ENCODE measurements at places on chromosomes 16 and 17.

- no peaks in the 10 kb centered on the region for H3K36me3 ChIP-seq
- H3K4me1 ChIP-seq = peaks cover 3% of the 10 kb centered on the region
- no peak for DNase-seq
- no peaks in the 10 kb centered on the region for H3K27me3 ChIP-seq
Measured at GRCh38 chr17:77128896-77129567, 11.7 kb upstream of the SEC14L1 start.

GRCh38 chr16:4866586-4866985 is 19.3 kb downstream of the UBN1 start:
- no peak for DNase-seq
- no peak overlapping the region for H3K4me3 ChIP-seq
- H3K36me3 ChIP-seq = peaks cover 40% of the 10 kb centered on the region
- no peak overlapping the region for H3K27ac ChIP-seq
- no peaks in the 10 kb centered on the region for H3K4me1 ChIP-seq
- no peaks in the 10 kb centered on the region for H3K27me3 ChIP-seq

DNA sequence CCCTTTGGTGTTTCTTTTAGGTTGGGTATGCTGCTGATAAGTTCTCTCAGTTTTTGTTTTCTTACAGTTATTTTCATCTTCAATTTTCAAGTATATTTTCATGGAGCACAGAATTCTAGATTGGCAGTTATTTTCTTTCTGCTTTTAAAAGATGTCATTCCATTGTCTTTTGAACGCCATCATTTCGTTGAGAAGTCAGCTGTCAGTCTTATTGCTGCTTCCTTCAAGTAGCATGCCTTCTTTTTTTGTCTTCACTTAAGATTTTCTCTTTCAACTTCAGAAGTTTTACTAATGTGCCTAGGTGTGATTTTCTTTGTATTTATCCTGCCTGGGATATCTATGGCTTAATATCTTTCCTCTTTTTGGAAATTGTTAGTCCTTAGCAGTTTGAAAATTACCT is 262.2 kb upstream of the PMFBP1 start:
- H3K27me3 ChIP-seq = no peaks in the 10 kb centered on the region
- DNase-seq = no peak
- H3K4me3 ChIP-seq = no peak overlapping the region
- no peak overlapping the region for H3K27ac ChIP-seq
- peaks cover 31% of the 10 kb centered on the region for H3K36me3 ChIP-seq

DNA sequence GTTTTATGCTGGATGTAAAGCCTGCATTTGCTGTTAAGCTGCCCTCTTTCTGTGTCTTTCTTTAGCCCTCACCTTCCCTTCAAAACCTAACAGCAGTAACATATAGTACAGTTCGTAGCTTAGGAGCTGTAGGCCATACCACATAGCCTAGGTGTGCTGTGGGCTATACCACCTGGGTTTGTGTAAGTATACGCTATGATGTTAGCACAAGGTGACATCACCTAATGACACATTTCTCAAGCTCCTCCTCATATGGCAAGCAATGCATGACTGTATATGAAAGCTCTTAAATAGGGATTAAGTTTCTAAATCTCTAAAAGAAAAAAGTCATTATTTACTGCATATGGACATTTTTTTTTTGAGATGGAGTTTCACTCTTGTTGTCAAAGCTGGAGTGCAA is 57.8 kb upstream of the TMEM97 start:
- peaks cover 38% of the 10 kb centered on the region for H3K36me3 ChIP-seq
- no peaks in the 10 kb centered on the region for H3K4me1 ChIP-seq
- no peak for DNase-seq
- no peak overlapping the region for H3K27ac ChIP-seq

GRCh38 chr16:4917117-4917516 is 19.8 kb downstream of the PPL start:
- no peak overlapping the region for H3K4me3 ChIP-seq
- peaks cover 12% of the 10 kb centered on the region for H3K4me1 ChIP-seq
- DNase-seq = no peak
- H3K36me3 ChIP-seq = no peaks in the 10 kb centered on the region

DNA sequence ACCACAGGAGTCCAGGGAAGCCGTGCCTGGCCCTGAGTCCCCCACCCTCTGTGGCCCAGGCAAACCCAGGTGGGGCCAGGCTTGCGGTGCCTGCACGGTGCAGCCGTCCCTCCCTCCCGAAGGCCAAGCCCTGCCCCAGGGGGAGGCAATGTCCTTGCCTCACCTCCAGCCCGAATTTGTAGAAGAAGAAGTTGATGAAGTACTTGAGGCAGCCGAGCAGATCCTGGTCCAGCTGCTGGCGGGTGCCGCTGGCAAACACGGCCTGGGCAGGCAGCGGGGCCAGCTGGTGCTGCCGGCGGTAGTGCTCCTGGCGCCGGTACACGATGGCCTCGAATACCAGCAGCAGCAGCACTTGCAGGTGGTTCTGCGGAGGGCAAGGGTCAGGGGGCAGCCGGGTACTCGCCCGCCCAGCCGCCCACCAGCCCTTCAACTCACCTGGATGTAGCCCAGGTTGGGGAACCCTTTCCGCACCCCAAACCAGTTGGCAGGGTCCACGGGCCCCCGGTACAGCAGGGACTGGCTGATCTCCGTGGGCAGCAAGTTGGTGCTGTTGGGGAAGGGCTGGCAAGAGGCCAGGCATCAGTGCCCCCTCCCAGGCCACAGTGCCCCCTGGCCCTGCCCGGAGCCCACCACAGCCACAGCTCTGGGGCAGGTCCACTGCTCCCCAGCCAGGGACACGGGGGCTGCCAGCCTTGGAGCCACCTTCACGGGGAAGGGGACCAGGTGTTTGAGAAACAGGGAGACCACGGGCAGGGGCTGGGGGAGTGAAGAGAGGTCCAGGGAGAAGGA is 26.1 kb downstream of the CTU2 start:
- no peaks in the 10 kb centered on the region for H3K27me3 ChIP-seq
- DNase-seq = no peak
- no peak overlapping the region for H3K27ac ChIP-seq
- H3K4me1 ChIP-seq = no peaks in the 10 kb centered on the region
- H3K36me3 ChIP-seq = no peaks in the 10 kb centered on the region

- H3K27ac ChIP-seq = no peak overlapping the region
- DNase-seq = no peak
- 0 out of 2 replicates have a peak, but pooled peaks cover 3% of the 10 kb centered on the region for H3K4me1 ChIP-seq
- H3K36me3 ChIP-seq = peaks cover 9% of the 10 kb centered on the region
- no peaks in the 10 kb centered on the region for H3K27me3 ChIP-seq
Measured at GRCh38 chr17:42203354-42203753, 9.1 kb upstream of the GHDC start.

GRCh38 chr17:74831444-74832146 is 28.1 kb downstream of the GRIN2C start:
- no peaks in the 10 kb centered on the region for H3K27me3 ChIP-seq
- no peak for DNase-seq
- H3K4me1 ChIP-seq = no peaks in the 10 kb centered on the region

GRCh38 chr16:75267631-75268264 is 16.3 kb upstream of the BCAR1 start:
- DNase-seq = no peak
- H3K4me1 ChIP-seq = peaks cover 26% of the 10 kb centered on the region
- H3K36me3 ChIP-seq = no peaks in the 10 kb centered on the region
- no peak overlapping the region for H3K4me3 ChIP-seq
- no peak overlapping the region for H3K27ac ChIP-seq

DNA sequence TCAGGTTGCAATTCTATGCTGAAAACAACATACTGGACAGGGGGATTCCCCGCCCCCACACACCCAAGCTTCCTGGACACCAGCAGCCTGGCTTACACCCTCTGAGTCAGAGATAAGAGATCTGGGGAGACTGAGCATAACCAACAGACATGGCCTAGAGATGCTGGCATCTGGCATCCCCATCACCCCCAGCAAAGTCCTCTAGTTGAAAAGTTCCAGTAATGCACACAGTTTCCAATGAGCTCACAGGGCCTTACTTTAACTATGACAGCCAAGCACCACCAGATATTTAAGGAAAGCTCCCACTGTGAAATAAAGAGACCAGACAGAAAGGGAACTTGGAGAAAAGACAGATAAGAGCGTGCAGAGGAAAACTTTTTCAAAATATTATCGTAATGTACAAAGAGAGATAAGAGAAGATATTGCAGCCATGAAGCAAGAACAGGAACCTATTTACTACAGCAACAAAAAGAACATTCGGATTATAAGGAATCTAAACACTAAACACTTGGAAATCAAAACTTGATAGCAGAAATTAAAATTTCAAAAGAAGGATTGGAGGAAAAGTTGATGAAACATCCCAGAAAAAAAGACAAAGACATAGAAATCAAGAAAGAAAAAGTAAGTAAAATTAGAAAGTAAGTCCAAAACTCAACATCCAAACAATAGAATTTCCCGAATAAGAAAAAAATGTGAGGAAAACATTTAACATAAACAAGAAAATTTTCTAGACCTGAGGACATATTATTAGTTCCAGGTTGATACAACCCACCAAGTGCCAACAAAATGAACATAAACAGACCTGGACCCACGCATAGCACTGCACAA is 17.2 kb upstream of the ALOX15 start:
- no peaks in the 10 kb centered on the region for H3K27me3 ChIP-seq
- no peaks in the 10 kb centered on the region for H3K36me3 ChIP-seq
- DNase-seq = no peak
- no peak overlapping the region for H3K27ac ChIP-seq
- no peak overlapping the region for H3K4me3 ChIP-seq

DNA sequence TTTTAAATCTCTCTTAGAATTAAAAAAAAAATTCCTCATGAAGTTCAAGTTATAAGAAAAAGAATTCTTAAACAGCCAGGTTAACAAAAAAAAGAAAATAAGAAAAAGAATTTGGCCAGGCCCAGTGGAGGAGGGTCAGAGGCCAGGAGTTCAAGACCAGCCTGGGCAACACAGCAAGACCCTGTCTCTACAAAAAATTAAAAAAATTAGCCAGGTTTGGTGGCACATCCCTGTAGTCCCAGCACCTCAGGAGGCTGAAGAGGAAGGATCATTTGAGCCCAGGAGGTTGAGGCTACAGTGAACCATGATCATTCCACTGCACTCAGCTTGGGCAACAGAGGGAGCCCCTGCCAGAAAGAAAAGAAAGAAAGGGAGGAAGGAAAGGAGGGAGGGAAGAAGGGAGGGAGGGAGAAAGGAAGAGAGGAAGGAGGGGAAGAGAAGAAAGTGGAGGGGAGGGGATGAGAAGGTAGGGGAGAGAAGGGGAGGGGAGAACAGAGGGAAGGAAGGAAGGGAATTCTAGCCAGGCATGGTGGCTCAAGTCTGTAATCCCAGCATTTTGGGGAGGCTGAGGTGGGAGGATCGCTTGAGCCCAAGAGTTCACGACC is 30.9 kb downstream of the COG1 start:
- no peak overlapping the region for H3K4me3 ChIP-seq
- no peak overlapping the region for H3K27ac ChIP-seq
- H3K27me3 ChIP-seq = no peaks in the 10 kb centered on the region
- peaks cover 14% of the 10 kb centered on the region for H3K36me3 ChIP-seq

- H3K27me3 ChIP-seq = no peaks in the 10 kb centered on the region
- H3K4me3 ChIP-seq = no peak overlapping the region
- no peak for DNase-seq
- no peak overlapping the region for H3K27ac ChIP-seq
- no peaks in the 10 kb centered on the region for H3K4me1 ChIP-seq
- no peaks in the 10 kb centered on the region for H3K36me3 ChIP-seq
Measured at GRCh38 chr16:4179020-4179419, 62.8 kb upstream of the ADCY9 start.

- peak within 1 kb of the TSS; percentile 76 for H3K4me3 ChIP-seq
- peaks cover 50% of the 10 kb centered on the region for H3K4me1 ChIP-seq
- peak; percentile 72 for DNase-seq
- H3K27me3 ChIP-seq = peaks cover 16% of the 10 kb centered on the region
- H3K36me3 ChIP-seq = no peaks in the 10 kb centered on the region
Measured at GRCh38 chr16:17470908-17471718, at the start of gene XYLT1. TSS of gene XYLT1 (minus strand) at chr16:17470960. CDS start at chr16:17470796, 164 bp downstream.

DNA sequence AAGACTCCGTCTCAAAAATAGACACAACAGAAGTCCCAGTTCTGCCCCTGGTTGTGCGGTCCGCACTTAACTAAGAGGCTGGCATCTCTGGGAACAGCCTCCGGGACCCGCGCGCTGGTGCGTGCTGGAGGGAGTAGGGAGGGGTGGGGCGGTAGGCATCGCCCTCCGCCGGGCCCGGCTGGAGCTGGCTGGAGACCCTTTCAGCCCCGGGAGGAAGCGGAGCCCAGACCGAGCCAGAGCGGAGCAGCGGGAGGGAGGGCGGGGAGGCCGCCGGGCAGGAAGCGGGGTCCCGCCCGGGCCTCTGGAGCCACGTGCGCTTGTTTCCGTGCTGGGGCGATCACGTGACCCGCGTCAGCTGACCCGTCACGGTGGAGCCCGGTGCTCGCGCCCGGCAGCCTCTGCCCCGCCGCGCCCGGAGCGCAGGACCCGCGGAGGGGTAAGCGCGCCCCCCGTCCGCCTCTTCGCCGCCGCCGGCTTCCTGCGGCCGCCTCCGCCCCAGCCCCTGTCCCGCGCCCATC is at the start of gene WDR81:
TSS of gene WDR81 (plus strand) at position 354 of the 518 bp plus-strand sequence. CDS start 256 bp downstream, outside the sequence.
- no peaks in the 10 kb centered on the region for H3K27me3 ChIP-seq
- no peak within 1 kb of the TSS for H3K27ac ChIP-seq
- no peaks in the 10 kb centered on the region for H3K36me3 ChIP-seq
- DNase-seq = peak; percentile 89
- H3K4me3 ChIP-seq = peak within 1 kb of the TSS; percentile 62

DNA sequence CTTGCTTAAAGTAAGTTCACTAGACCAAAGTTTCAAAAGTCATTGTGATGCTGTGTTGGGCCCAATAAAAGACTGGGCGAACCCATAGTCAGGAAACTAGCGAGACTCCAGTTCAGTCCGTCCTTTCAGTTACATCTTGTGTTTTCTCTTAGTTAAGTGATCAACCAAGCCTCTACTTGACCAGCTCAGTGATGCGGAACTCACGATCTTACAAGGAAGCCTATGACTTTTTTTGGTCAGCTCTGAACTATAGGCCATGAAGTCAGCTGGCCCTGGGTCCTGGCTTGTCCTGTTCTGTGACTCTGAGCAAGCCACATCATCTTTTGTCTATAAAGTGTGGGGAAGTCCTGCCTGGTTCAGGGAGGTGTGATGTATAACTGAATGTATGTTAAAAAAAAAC is 21.7 kb upstream of the WSCD1 start:
- H3K27me3 ChIP-seq = no peaks in the 10 kb centered on the region
- no peak overlapping the region for H3K4me3 ChIP-seq

DNA sequence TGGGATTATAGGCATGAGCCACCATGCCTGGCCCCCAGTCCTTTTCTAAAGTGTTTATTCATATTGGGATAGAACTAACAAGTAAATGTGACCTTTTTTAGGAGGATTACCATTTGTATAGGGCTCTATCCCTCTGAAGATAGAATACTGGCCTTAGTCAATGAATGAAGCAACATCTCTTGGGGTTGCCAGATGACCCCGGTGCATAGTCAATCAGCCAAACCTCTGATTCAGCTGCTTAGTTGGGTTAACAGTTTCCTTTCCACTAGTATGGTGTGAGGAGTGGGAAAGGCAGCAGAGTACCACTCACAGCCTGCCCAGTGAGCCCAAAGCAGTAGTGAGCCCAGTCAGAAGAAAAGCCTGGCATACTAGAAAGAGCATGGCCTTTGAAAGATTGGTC is 94.6 kb upstream of the TBX2 start:
- no peak for DNase-seq
- no peaks in the 10 kb centered on the region for H3K36me3 ChIP-seq
- H3K27ac ChIP-seq = no peak overlapping the region
- H3K4me3 ChIP-seq = no peak overlapping the region
